Effector memory CD4-positive, alpha-beta T cell (primary cell): ENCODE measurements at places on chromosomes 4 and X.
A peak's percentile ranks its signal among the peaks of the same experiment; 100 is the strongest.

DNA sequence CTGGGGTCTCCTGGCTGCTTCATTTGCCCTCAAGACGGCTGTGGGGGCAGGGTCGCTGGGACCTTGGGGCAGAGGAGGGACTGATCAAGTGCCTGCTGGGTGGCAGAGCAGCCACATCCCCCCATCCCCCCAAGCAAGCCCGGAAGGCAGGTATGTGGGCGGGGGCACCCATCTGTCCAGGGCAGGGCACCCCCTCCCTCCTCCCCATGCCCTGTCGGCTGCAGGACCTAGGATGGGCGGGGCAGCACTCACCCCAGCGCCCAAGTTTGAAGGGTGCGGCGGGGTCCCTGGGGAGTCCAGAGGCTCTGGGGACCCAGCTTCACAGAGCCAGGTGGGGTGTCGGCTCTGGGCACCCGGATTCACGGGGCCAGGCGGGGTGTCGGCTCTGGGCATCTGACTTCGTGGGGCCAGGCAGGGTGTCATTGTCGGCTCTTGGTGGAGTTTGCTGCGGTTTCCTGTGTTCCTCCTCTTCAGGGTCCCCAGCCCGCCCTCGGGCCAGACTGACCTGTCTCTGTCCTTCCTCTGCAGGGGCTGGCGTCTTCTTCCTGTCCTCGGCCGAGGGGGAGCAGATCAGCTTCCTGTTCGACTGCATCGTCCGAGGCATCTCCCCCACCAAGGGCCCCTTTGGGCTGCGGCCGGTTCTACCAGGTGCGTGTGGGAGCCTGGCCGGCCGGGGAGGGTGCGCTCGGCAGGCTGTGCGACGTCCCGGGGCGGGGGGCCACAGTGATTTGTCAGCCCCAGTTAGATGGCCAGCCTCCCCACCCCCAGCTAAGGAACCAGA is 22.1 kb downstream of the DOK7 start:
- no peak for DNase-seq

DNA sequence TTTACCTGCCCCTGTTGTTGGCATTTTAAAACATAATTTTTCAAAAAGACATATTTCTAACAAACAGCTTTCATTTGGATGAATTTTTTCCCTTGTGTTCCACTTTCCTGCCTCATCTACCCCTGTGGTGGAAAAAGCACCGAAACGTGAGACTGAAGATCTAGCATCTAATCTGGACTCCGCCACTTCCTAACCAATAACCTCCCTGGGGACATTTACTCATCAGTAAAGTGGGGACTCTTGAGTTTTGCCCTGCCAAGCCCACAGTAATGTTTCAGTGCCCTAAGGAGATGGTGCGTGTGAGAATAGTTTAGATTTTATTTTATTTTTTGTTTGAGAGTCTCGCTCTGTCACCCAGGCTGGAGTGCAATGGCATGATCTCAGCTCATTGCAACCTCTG is 56.7 kb downstream of the ADGRG2 start:
- DNase-seq, result no peak

DNA sequence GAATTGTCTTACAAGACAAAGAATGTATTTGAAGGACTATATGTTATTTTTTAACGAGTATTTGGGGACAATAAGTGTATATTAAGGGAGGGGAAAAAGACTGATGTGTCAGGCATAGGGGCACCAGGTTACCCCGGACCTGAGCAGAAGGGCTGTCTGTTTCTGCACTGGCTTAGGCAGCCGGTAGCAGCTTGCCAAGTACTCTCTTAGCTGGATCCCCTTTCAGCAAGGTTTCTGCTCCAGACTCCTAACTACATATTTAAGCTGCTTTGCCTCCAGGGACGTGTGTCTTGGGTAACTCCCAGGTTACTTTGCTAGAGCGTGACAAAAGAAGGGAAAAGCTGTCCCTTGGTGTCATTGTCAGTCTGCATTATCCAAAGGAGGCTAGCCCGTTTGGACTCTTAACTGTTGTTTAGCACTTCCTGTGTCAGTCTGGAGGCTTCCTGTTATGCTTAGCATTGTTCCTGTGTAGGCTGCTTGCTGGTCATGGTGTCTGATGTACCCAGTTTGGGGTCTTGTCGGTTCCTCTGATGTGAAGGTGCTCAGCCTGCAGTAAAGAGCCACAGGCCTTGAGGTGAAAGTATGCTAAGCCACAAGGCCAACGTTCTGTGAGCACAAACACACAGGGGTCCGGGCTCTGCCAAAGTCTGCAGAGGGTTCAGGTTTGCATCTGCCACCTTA is 11.6 kb downstream of the CXCR3 start:
- no peak for DNase-seq

GRCh38 chrX:154323537-154323936 is 27.9 kb downstream of the TKTL1 start:
- DNase-seq, result no peak

DNA sequence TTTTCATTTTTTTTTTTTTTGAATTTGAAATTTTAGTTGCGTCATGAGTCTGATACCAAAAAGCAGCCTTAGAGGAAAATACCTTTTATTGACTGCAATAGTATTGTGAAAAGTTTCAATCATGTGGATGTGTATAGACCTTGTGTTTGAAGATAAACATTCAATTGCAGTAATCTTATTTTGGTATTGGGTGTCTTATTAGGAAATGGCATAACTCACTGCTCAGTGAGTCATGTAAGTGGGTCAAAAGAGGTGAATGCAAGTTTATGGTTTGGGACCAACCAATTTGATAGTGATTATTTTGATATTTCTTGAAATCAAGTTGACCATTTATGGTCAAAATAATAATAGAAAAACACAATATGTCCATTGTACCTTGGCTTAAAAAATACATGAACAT is 627.8 kb upstream of the SLIT2 start:
- no peak for DNase-seq

DNA sequence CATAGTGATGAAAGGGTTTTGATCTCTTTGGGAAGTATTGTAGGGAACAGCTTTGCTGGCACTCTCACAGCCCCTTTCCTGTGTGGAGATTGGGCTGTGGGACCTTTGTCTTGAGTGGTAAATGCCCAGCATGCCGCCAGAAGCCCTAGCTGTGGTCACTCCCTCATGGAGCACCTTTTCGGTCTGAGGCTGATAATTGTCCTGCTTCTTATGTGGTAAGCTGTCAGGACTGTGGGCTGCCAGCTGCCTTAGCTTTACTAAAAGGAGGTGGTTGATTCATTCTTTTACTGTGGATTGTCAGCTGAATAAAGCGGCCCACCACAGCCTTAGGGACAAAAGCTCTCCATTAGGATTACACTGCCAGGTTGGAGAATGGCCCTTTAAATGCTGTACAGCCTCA is 7.1 kb downstream of the PASD1 start:
- DNase-seq, result no peak

DNA sequence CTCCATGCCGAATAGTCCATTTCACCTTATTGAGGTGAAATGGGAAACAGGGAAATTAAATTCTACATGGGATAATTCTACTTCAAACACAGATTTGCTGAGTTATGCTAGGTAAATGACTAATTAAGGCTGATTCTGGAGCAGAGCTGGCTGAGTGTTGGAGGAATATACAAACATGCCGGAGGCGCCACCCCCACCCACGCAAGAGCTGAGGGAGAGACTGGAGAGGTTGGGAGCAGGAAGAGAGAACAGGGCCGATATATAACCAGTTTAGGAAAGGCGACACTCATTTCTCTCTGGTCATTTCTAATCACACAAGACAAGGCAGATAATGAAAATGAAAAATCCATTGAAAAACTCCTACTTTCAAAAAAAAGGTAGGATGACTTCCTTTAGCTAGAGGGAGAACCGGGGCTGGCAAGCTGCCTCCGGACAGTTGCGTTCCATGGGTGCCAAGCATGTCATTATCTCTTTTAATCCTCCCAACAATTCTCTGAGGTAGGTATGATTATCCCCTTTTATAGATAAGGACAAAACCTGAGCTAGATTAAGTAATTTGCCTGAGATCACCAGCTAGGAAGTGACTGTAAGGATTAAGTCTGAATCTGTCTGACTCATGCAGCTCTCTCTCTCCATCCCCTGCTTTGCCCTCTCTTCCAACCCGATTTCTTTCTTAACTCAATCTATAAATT is 27.6 kb upstream of the CFAP299 start:
- DNase-seq, result no peak

GRCh38 chr4:83810428-83810827 is 274.5 kb downstream of the GPAT3 start:
- DNase-seq, result no peak

- no peak for DNase-seq
Observed at GRCh38 chr4:53591372-53591892, at the start of gene LNX1. Gene LNX1 (minus strand): TSS chr4:53591486. CDS start chr4:53574002, 17,484 bp downstream.

GRCh38 chr4:5747738-5748375 is 36.9 kb downstream of the EVC start:
- no peak for DNase-seq

DNA sequence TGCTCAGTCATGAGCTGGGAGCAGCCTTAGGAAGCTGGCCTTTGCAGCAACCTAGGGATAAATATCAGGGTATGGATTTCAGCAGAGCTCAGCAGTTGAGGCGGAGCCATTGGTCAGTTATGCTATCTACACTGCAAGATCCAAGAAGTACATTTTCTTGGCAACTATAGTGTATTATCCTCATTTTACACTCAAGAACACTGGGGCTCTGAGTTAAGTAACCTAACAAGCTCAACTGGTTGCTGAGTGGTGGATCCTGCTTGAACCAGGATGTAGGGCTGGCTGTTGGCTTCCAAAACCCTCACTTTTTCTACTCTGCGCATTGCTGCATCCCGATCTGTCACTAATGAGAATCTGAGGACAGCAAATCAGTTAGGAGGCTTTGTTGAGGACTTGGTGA is 1.5 kb upstream of the SCARB2 start:
- no peak for DNase-seq

GRCh38 chr4:124899997-124900396 is 187.5 kb upstream of the ANKRD50 start:
- DNase-seq, result no peak

DNA sequence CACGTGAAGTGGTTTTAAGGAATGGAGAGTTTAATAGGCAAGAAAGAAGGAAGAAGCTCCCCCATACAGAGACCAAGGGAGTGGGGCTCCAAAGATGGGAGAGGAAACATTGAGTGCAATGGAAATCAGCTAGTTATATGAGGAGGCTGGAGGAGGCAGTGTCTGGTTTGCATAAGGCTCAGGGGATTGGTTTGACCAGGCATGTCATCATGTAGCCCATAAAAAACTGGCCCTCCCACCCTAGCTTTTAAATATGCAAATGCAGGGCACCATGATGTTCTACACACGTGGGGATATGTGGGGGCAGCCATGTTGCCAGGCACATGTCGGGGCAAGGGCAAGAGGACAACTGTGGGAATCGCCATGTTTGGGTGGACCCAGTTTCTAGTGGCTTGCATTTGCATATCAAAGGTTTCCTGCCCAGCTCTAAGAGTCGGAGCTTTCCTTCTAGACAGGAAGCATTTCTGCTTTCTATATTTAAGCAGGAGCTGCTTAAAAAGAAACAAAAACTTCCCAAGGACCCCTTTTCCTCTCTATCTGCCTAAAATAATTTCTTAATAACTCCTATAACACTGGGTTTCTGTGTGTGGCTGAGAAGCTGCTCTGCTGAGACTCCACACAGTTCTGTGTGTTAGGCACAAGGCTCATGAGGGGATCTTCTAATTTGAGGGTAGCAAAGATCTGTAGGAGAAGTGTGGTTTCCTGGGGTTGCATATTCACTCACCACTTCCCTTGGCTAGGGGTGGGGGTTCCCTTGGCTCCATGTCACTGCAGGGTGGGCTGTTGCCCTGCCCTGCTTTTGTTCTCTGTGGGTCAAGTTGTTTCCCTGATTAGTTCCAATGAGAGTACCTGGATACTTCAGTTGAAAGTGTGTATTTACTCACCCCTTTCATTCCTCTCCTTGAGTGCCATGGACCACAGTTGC is 113.5 kb downstream of the VSIG4 start:
- peak; percentile 20 for DNase-seq

DNA sequence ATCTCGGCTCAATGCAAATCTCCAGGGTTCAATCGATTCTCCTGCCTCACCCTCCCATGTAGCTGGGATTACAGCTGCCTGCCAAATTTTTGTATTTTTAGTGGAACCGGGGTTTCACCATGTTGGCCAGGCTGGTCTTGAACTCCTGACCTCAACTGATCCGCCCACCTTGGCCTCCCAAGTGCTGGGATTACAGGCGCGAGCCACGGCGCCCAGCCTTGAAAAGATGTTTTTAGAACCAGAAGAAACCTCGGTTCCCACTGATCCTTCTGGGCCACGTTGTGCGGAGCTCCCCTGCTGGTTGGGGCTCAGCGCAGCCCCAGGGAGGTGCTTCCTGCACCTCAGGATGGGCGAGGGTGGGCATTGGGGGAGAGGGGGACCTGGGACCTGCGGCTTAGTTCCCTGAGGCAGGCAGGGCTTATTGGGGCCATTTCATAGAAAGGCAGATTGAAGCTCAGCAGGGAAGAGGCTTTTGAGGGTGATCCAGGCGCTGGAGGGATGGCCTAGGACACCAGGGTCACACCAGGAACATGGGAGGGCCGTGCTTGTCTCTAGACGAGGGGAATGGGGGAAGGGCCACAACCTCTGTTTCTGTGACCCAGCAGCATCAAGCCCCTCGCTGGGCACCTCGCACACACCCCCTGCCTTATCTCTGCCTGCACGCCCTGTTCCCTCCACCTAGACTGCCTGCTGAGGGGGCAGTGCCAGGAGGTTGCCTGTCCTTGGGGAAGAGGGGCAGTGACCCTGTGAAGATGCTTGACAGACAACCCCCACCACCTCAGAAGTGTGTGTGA is 6.3 kb upstream of the ADD1 start:
- DNase-seq, result no peak

DNA sequence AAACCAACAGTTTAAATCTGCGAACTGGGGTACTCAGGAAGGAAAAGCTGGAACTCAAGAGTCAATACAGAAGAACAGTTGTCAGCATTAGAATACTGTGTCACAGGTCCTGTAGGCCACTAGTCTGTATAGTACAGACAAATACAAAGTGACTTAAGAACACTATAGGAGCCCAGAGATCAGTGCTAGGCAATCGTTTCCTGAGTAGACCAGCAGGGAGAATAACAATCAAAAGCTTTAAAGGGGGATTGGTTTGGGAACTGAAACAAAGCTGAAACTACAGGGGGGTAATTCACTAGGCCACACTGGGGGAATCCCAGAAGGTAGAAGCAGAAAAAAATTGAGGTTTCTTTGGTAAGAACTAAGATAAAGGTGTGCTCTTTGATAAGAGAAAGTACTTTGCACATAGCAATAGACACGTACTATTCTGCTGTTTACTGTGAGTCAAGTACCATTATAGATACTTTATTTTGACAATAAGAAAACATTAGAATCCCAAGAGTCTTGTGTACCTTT is 339.7 kb downstream of the PCDH19 start:
- DNase-seq, result no peak

DNA sequence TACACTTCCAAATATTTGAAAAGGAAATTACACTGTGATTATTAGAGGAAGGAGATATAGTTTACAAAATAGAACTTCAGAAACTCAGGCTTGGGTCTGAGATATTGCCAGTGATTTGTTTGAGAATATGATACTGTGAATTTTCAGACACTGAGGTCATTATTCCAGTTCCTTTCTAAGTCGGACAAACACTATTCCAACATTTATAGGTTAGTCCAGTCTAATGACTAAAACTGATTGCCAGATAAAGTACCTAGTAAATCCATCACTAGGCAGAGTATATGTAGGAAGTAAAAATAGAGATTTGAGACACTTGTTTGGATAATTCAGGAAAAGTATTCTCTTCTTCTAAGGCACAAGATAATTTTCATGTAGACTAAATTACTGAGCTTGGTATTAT is 13.2 kb downstream of the MTTP start:
- DNase-seq, result no peak
